Activated CD4-positive, alpha-beta T cell treated with anti-CD3 and anti-CD28 coated beads for 24 hours (primary cell): ENCODE measurements at places on chromosomes 7 and 10.

DNA sequence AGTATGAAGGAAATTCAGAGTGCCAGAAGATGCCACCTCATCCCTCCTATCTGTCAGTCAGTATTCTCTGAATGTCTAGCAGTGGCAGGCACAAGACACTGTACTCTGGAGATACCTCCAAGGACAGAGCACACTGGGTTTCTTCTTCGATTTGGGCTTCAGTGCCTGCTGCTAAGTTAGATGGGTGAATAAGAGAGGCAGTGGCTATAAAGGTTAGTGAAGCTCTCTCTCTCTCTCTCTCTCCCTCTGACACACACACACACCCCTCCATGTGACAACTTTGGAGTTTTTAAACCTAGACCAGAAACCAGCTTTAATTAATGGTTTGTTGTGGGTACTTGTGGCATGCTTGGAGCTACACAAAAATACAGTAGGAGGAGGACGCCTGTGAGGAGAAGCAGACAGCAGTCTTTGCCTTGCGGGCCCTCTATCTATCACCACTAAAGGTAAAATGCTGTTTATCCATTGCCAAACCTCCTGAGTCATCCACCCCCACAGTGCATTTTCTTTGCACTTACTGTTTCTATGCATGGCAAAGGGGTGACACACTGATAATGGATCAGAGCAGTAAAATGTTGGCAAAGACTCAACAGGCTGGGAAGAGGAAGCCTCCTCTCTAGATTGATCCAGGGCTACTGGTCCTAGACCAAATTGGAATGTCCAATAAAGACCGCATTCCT, 102.5 kb downstream of the TRIL start:
- no peak for DNase-seq

DNA sequence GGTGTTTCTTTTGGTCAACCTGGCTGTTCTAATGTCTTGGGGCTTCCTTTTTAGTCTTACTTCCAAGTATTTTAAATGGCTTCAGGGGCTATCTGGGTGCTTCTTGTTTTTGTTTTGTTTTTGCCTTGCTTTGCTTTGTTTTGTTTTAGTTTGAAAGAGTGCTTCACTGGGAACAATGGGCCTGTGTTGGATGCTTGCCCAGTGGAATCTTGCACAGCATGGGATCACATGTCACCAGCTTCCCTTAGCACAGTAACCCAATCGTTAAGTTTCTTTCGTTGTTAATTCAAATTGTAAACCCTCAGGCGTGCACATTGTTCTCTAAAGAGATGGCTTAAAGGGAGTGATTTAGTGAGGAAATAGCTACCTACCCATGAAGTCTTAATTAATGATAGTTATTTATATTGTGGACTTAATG, 8.9 kb downstream of the COL17A1 start:
- DNase-seq = no peak

DNA sequence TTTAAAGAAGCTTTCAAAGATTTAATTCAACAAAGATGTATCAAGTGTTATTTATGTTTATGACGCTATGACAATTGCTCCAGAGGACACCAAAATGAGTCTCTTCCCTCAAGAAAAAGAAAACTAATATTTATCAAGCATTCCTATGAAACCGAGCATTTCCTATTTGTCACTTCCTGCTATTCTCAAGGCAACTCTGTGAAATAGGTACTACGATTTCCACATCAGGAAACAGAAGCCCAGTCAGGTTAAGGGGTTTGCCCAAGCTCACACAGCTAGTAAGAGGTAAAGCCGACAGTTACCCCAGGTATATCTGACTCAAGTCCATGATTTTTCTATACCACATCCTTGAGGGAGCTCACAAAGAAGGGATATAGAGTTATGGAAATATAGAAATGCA, 85.9 kb downstream of the TRIL start:
- DNase-seq = no peak

DNA sequence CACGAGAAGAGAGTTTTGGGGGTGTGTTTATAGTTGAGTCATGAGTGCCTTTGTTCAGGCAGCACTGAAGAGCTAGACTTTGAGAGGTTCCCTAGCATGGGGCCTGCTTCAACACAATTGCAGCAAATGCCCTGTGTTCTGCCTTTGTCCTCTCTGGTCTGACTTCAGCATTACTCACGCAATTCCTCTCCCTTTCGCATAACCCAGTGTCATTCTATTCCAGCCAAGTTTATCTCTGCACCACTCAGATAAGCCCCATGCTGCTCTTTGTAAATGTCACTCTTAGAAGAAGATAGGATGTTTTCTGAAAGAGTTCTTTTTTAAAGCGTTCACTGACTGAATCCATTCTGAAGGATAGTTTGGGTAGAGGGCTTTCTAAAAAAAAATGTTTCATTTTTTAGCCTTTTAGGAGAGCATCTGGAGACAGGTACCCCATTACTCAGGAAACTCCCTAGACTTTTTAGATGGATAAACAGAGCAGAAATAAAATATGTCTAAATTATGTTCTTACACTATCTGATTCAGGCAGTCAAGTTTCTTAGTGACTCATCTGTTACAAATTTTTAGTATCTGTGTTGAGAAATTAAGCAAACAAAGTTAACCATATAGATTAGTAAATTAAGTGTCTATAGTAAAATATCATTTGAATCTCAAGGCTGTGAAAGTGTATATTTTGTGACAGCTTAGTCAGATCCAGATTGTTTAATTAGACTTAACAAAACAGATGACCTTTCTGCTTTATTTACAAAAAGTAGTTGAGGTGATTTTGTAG, 318.5 kb downstream of the GPR158 start:
- no peak for DNase-seq

DNA sequence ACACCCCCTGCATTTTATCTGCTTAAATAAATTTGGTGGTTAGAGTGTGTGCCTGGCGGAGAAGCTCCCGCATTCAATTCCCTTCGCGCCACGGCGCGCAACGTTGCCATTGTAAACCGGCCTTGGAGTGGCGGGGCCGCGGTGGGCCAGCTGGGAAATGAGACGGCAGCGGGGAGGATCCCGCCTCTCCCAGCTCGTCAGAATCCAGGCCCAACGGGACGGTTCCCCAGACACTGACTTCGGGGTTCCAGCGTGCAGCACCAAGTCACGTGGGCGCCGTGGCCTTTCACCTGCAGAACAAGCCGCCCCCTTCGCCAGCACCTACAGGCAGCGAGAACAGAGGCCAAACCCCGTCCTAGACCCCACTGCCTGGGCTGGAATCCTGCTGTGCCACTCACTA, 103.4 kb downstream of the GRID1 start:
- no peak for DNase-seq

- no peak for DNase-seq
Measured at GRCh38 chr10:12635127-12635541, 285.8 kb downstream of the CAMK1D start.

GRCh38 chr10:60234551-60234950, 155.1 kb downstream of the ANK3 start:
- DNase-seq = no peak

DNA sequence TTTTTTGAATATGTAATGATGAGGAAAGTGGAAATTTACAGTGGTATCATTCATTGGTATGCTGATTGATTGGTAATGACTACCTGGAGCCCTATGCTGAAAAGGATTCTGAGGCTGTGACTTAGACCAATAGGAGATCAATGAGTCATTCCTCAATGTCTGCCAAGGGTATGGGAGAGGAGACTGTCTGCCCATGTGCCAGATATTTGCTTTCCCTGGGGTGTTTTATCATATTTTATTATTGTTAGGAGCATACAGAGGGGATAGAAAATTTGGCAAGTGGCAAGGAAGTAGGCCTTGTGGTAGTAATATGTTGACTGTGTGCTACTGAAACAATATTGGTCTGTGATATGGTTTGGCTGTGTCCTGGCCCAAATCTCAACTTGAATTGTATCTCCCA, 54.8 kb downstream of the ASAH2B start:
- DNase-seq = no peak

- DNase-seq = no peak
Measured at GRCh38 chr7:131425992-131426391, 98.3 kb downstream of the MKLN1 start.

DNA sequence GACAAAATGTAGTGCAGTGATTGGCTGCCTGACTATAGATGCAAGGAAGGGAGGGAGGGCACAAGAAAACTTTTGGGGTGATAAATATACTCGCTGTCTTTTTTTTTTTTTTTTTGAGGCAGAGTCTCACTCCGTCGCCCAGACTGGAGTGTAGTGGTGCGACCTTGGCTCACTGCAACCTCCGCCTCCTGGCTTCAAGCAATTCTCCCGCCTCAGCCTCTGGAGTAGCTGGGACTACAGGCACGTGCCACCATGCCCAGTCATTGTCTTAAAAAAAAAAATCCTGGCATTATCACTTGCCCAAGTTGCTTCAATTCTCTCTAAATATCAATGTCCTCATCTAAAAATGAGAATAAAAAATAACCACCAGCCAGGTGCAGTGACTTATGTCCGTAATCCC, 7.6 kb upstream of the FZD9 start:
- DNase-seq = no peak

GRCh38 chr7:122518488-122518887, 180.4 kb downstream of the RNF133 start:
- DNase-seq = no peak

GRCh38 chr7:485188-486081, 34.2 kb downstream of the PDGFA start:
- no peak for DNase-seq

DNA sequence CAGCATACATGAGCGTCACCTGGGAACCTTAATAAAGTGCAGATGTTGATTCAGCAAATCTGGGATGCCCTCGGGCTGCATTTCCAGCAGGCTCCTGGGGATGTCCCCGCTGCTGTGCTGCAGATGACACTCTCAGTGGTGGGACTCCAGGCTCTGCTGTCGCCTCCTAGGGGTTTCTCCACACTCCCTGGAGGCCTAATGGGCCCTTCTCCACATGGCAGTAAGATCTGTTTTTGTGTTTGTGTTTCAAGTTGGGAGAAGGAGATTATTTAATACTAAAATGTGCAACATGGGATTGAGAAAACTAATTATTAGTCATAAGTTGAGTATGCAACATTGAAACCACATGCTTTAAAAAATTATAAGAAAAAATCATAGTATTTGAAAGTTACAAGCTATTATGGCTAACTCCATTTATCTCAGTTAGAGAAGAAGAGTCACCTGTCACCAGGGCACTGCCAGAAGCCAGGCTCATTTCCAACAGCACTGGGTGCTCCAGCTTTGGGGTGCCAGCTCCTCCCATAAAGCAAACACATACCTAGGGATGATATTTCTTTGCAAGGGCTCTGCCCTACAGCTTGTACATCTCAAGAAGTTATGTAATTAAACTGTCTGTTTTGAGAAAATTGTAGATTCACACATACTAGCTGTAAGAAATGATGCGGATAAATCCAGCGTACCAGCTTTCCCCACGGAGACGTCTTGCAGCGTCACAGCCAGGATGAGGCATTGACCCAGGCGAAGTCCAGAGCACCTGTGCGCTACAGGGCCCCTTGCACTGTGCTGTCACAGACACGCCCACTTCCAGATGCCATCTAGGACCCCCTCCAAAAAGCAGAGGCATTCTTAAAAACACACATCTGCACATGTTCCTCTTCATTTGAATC, 106.4 kb downstream of the EGFR start:
- DNase-seq = no peak
